Stomach (tissue), 19 donors: ENCODE measurements at places on chromosomes 2 and 18.
A peak's percentile ranks its signal among the peaks of the same experiment; 100 is the strongest.

DNA sequence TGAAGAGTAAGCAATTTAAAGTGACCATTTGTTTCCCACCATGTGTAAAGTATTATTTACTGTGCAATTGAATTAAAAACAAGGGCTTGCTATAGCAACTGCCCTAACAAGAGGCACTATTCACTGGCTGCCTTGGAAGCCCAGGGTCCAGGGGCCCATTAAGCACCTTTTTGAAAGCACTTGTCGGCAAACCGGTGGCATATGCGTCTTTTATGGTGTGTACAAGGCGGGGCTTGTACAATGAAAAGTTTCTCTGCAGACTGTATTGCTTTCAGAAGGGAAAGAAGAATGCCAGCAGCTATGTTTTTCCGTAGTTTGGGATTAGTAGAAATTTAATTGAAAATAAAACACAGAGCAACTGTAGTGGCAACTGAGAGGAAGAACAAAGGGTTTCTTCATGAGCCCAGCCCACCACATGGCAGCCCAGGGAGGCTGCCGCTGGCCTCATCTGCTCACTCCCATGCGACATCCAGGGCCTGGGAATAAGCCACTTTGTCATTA is 279.5 kb upstream of the PARD3B start:
- no peak for DNase-seq

DNA sequence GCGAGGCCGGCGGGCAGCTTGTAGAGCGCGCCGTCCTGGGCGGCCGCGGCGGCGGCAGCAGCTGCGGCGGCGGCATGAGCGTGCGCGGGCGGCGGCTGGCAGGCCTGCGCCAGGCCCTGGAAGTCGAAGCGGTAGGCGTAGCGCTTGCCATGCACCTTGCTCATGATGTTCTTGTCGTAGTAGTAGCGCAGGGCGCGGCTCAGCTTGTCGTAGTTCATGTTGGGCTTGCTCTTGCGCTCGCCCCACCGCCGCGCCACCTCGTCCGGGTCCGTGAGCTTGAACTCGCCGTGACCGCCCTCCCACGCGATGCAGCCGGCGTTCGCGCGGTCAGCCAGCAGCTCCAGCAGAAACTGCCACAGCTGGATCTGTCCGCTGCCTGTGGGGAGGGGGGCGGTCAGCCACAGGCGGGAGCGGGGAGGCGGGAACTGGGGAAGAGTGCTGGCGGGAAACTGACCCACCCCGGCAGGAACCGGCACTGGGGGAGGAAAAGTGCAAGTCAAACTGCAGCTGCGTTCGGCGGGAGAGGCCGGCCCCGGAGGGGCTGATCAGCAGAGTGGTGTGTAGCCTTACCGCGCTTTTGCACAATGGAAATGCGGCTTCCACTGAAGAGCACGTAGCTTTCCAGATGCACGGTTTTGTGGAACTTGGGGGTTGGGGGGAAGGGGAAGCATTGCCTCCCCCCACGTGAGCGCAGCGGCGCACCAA is 3.0 kb downstream of the FEV start:
- DNase-seq = peak; percentile 52

DNA sequence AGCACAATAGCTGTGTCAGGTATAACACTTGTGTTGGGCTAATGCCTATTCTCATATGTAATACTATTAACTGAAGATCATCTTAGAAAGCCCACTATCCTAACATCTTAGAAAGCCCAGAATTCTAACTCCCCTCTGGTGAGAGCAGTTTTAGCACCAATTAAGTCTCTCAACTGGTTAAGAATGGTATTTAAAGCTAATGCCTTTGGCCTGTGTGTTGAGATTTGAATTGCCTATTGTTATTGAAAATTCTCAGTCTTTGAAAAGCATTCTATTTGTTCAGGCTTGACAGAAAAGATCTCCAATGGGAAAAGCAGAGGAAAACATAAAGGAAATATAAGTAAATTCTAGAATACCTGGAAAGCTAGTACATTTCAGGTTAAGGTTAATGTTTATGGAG is 352.5 kb downstream of the ARHGAP15 start:
- DNase-seq = no peak

DNA sequence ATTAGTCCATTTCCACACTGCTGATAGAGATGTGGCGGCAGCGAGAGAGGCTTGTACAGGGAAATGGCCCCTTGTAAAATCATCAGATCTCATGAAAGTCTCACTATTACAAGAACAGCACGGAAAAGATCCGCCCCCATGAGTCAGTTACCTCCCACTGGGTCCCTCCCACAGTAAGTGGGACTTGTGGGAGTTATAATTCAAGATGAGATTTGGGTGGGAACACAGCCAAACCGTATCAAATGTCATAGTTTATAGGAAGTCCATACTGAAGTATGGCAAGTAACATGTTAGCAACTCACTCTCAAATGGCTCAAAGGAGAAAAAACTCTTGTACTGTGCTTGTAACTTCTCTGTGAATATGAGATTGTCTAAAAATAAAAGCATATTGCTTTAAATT is 56.1 kb downstream of the FARP2 start:
- no peak for DNase-seq

GRCh38 chr2:179263446-179264367 is 925 bp downstream of the SESTD1 start:
- peak; percentile 44 for DNase-seq

DNA sequence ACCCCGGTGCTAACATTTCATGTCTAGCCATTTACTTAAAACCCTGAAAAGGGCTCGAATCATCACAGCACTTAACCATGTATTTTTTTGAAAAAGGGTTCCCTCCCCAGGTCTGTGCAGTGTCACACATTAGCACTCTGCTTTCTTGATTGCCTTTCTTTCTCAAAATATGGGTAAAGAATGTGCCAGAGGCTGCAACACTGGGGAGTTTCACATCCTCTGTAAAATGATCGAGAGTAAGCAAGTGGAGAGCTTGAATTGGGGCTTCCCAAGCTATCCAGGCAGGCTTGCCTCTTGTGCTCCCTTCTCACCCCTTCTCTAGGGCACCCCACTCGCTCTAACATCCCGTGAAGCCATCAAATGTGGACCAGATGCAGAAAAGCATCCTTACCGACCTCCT is 177.0 kb upstream of the CCDC68 start:
- DNase-seq = no peak

- no peak for DNase-seq
Measured at GRCh38 chr2:105537920-105538319, 139.1 kb upstream of the FHL2 start.

DNA sequence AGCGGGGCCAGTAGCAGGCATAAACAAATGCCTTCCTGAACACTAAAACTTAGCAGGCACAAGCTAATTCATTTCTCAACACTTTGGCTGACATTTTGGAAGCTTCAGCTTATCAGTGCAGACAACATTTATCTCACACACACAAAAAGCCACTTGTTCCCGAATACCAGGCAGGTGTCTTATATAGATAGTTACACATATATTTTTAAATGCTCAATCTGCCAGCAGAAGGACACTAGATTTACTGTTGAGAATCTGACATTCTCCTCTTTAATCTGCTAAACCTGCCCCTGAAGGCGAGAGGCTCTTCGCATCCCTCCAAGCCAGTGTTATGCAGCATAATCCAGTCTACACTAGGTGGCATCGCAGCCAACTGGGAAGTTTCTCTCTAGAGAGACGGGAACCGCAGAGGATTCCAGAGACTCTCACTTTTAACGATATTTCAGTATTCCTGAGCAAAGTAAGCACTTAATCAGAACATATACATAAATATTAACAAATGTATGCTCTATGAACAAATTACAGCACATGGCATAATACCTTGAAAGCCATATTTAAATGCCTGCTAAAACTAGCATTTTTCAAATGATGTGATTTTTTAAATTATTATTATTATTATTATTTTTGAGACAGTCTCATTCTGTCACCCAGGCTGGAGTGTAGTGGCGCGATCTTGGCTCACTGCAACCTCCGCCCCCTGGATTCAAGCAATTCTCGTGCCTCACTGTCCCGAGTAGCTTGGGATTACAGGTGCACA is 90.2 kb upstream of the SCG2 start:
- DNase-seq = peak; percentile 67

GRCh38 chr2:56299171-56299691 is 115.4 kb downstream of the CCDC85A start:
- DNase-seq = no peak

- DNase-seq = no peak
Measured at GRCh38 chr2:229297247-229297646, 26.2 kb upstream of the PID1 start.

DNA sequence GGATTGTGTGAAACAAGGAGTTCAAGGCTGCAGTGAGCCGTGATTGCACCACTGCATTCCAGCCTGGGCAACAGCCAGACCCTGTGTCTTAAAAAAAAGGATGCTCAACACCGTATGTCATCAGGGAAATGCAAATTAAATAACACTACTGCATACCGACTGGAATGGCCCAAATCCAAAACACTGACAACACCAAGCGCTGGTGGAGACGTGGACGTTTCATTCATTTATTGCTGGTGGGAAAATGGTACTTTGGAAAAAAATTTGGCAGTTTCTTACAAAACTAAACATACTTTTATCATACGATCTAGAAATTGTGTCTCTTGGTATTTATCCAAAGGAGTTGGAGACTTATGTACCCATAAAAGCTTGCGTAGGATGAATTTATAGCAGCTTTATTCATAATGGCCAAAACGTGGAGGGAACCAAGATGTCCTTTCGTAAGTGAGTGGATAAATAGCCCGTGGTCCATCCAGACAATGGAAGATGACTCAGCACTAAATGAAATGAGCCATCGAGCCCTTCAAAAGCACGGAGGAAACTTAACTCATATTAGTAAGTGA is 24.2 kb downstream of the NEU4 start:
- no peak for DNase-seq

GRCh38 chr2:198309673-198310280 is 505.4 kb downstream of the PLCL1 start:
- DNase-seq = peak; percentile 40

- DNase-seq = no peak
Measured at GRCh38 chr2:223920109-223920508, 25.0 kb downstream of the WDFY1 start.

- no peak for DNase-seq
Measured at GRCh38 chr2:203038586-203038985, 23.9 kb downstream of the NBEAL1 start.

- DNase-seq = no peak
Measured at GRCh38 chr2:37556256-37556655, 115.2 kb downstream of the CDC42EP3 start.

DNA sequence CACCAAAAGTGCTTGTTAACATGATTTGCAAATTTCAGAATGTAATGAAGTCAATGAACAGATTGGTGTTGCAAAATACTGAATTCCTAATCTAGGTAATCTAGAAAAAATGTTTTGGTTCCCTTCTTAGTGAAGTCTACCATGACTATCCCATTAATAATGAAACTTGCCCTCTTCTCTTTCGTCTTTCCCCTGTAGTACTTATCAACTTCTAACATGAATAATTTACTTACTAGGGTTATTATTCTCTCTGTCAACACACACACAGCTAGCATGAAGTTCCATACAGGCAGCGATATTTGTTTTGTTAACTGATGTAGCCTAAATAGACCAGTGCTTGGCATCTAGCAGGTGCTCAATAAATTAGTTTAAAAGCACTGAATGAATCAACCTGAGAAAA is 160.2 kb downstream of the NCK2 start:
- DNase-seq = no peak

- DNase-seq = no peak
Measured at GRCh38 chr18:60113396-60113795, 213.6 kb downstream of the PMAIP1 start.

DNA sequence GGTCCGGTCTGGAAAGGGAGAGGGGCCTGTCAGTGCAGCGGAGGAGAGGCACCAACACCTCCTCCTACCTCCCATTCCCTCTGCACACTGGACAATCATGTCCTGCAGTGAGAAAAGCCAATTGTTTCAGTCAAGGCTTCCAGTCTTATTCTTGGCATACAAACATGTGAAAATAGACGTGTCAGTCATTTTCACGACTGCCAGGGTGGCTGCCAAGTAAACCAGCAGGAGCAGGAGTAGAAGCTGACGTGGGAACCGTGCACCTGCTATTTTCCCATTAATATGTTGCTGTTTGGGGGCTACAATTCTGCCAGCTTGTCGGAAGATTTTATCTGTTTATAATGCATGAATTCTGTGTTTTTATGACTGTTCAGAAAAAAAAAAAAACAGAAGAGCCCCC is 202.3 kb downstream of the SPP2 start:
- DNase-seq = no peak

- DNase-seq = no peak
Measured at GRCh38 chr18:40937386-40937785, 1017.6 kb upstream of the PIK3C3 start.

- DNase-seq = no peak
Measured at GRCh38 chr18:29154758-29155725, 978.1 kb upstream of the CDH2 start.

DNA sequence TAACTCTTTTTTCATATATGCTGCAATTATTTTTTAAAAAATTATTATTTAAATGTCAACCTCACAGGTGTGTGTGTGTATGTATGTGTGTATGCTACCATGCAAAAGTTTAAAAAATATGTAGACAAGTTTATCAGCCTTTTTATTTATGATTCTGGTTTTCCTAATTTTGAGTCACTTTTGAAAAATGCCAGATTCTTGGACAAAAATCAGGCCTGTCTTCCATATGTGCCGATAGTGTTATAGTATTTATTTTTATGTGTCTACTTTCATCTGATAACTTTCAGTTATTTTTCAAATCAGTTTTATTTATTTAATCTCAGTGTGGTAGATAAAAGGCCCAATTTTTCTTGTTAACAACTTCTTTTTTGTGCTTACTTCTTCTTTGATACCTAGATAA is 176.2 kb downstream of the RDH14 start:
- DNase-seq = no peak

GRCh38 chr18:13517369-13517768 is 209.0 kb downstream of the FAM210A start:
- no peak for DNase-seq

DNA sequence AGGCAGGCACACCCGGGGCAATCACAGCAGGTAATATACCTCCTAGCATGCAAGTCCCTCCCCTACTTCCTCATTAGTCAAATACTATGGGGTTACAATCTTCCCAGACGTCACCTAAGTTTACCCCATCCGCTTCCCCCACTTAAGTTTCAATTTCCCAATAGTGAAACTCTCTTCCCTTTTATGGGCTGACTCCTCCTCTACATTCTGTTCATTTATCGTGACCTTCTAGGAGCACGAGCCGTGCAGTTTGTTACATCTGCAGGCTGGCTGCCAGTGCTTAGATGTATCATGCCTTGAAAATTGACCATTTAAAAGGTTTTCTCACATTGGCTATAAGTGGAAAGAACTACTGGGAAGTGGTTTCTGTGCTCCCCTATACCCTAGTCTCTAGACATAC is 1357.8 kb upstream of the CRIM1 start:
- no peak for DNase-seq

GRCh38 chr2:62741127-62741526 is 35.6 kb downstream of the EHBP1 start:
- no peak for DNase-seq

- peak; percentile 46 for DNase-seq
Measured at GRCh38 chr2:149169656-149170055, 131.2 kb downstream of the LYPD6B start.

GRCh38 chr2:167550448-167550847 is 662.2 kb downstream of the XIRP2 start:
- DNase-seq = peak; percentile 4
